ENCODE measurements at places on chromosomes 4 and X. TPM values are rescaled to one million over a fixed set of nuclear protein-coding genes. Genes with fewer than 3 reads are reported as not detected.

The AFM gene
- total RNA-seq: not detected

The SSX1 gene
- total RNA-seq: not detected

The SOWAHB gene
- total RNA-seq: 11.6 TPM

The SLC34A2 gene
- 10.3 TPM for total RNA-seq

The EDA gene
- 0.18 TPM for total RNA-seq

DNA sequence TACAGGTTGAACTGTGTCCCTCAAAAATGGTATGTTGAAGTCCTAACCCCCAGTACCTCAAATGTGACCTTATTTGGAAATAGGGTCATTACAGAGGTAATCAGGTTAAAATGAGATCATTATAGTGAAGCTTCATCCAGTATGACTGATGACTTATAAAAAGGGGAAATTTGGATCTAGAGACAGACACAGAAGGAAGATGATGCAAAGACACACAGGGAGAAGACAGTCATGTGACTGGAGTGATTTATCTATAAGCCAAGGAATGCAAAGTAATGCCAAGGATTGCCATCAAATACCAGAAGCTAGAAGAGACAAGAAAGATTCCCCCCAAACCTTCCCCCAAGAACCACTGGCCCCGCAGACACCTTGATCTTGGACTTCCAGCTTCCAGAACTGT lies 155.2 kb downstream of the RBMX2 start:
- DNase-seq: no peak

DNA sequence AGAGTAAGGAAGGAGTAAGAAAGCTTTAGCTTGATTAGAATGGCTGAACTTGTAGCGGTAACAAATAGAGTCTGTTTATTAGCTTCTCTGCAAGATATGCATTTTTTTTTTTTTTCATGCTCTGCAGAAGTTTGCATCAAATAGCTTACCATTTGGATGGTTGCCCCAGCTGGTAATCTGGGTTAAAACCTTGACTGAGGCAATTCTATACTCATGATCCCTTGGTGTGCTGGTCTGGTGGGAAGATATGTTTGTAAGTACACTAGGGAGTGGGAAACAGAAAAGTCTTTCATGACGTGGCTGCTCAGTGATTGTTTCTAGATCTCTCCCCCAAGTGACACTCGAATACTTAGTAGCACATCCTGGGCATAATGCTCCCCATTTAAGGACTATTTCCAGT lies 32.1 kb downstream of the SEPTIN11 start:
- no peak for DNase-seq

- DNase-seq: no peak
These were observed 220.1 kb upstream of the PABPC4L start for GRCh38 chr4:134421734-134422133.

DNA sequence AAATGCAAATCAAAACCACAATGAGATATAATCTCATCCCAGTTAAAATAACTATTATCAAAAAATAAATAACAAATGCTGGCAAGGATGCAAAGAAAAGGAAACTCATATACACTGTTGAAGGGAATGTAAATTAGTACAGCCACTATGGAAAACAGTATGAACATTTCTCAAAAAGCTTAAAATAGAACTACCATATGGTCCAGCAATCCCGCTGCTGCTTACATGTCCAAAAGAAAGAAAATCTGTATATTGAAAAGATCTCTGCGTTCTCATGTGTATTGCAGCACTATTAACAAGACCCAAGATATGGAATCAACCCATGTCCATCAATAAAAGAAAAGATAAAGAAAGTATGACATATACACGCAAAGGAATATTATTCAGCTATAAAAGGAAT lies 3.0 kb upstream of the NAP1L2 start:
- DNase-seq: no peak

DNA sequence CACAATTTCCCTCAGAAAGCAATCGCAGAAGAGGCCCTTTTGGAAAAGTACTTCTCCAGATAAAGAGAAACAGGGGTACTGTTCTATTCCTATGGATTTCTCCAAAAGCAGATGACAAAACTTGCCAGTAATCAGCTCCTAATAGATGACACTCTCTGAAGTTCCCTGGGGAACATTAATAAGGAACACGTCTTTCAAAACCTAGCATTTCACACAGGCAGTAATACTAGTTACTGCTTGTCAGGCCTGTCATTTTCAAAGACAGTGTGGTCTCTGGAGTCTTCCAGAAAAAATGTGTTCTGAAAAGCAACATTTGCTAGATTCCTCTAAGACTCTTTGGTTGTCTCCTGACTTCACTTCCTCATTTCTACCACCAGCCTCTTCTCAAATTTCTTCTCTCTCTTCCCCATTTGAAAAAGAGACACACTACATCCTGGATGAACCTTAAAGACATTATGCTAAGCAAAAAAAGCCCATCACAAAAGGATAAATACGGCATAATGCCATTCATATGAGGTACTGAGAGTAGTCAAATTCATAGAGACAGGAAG lies 47.3 kb downstream of the CHRDL1 start:
- DNase-seq: no peak

DNA sequence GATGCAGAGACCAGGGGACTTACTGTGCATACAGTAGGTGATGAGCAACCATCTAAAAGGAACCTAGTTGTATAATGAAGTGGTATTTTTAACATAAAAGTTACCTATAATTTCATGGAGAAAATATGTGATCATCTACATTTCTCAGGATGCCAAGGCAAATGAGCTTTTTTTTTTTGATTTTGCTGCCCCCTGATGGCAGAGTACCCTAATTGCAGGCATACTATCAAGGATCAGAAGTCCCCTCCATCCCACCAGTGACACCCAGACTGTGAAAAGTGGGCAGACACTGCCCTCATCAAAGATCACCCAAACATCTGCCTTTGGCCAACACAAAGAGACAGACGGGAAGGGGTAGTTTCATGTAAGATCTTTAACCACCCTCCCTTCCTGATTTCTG lies 9.6 kb upstream of the ABLIM2 start:
- DNase-seq: no peak

DNA sequence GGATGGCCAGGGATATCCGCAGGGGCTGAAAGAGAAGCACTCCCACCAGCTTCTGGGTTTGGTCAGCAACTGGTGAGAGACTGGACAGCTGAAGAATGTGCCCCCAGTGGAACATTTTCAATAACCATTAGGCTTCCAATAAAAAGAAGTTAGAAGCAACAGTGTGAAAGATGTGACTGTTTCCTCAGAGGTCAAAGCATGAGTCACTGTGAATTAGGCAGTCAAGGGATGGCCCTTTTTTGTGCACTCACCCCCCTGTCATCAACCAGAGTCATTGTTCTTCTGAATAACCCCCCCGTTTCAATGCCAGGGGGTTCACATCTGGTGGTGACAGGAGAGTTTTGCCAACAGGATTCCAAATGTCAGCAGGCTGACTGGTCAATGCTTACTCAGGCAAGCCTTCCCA lies 74.6 kb upstream of the SH3RF1 start:
- no peak for DNase-seq

DNA sequence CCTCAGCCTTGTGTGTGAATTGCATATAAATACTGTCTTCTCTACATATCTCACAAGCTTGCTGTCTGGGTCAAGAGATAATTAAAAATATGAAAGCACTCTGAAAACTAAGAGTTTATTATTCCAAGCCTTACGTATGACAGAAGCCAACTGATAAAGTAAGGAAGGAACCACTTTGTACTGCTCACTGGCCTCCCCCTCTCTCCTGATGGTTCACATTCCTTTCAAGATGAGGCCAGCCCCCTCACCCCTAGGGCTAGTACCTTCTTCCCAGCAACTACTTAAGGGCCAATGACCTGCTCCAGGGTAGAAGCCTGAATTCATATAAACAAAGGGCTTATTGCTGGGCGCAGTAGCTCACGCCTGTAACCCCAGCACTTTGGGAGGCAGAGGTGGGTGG lies 5.4 kb upstream of the SOWAHD start:
- DNase-seq: no peak

GRCh38 chr4:155179216-155179615 lies 29.2 kb upstream of the NPY2R start:
- no peak for DNase-seq

DNA sequence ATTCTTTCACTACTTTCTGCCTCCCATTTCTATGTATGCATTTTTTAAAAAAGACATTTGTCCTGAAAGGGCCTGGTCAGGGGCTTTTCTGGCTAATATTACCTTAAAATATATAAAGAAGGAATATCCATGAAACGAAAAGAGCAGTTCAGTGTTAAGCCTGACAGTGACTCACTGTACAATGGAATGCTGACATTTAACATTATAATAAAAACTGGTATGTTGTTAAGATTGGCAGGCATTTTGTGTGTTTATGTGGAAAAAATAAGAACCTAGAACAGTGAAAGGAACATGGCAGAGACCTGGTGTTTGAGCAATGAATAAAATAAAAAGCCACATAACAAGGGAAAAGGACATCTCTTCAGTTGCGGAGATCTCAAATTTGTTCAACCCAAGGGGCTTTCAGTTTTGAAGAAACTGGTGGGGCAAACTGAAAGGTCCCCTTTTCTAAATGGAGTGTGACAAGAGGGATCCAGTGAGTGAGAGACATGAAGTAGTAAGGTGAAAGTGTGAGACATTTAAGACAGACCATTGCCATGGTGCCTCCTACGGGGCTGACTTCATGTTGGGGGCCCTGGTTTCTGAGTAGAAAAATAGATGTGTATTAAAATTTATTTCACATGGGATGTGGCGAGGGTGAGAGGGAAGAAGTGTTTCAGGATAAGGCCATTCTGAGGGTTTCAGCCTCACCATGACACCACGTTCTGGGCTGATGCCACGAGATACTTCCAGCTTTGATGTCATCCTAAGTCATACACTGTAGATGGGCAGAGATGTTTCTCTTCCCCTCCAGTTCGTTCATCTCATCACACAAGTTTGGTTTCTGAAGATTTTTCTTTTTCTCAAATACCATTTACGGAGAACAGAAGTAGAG lies 324.9 kb downstream of the PPP3CA start:
- DNase-seq: no peak

Measured in Peyer's patch (tissue), 4 donors.